ENCODE measurements at places on chromosomes 6 and 20. TPM values are rescaled to one million over a fixed set of nuclear protein-coding genes. Genes with fewer than 3 reads are reported as not detected.

DNA sequence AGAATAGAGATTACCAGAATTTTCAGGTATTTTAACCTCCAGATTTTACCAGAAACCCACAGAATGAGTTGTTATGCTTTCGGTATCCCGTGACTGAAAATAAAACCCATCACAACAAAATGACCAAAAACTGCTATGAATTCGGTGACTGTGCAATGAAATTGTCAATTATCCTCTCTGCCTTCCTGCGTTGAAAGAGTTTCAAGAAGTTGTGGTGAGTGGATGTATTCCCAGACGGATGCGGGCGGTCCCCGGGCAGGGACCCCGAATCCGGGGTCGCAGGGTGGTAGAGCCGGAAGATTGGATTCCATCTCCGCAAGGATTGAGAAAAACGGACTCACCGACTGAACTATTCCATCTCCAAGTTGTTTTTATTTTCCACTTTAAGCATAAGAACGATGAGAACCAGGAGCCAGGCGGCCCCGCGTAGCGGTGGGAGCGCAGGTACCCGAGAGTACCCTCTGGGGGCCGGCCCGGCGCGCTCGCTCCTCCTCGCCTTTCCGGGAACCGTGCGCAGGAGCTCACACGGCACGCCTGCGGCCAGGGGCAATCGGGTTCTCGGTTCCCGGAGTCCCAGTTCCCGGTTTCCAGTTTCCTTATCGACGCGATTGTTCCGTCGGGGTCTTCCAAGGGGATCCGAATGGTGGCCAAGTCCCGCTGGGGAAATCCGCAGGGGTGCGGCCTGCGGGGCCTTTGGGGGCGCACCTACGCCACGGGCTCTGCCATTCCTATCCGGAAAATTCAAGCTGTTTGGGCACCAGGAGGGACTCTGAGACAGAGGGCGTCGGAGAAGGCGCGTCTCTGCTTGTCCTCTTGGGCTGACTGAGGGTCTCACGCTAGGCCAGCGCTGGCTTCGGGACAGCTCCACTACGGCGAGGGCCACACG, 104.9 kb upstream of the PRDM1 start:
- H3K27me3 ChIP-seq: peaks cover 32% of the 10 kb centered on the region
- H3K36me3 ChIP-seq: no peaks in the 10 kb centered on the region
- H3K27ac ChIP-seq: no peak overlapping the region
- DNase-seq: no peak
- peaks cover 21% of the 10 kb centered on the region for H3K4me1 ChIP-seq

MYL9 gene
- polyA plus RNA-seq: 0.20 TPM

DNA sequence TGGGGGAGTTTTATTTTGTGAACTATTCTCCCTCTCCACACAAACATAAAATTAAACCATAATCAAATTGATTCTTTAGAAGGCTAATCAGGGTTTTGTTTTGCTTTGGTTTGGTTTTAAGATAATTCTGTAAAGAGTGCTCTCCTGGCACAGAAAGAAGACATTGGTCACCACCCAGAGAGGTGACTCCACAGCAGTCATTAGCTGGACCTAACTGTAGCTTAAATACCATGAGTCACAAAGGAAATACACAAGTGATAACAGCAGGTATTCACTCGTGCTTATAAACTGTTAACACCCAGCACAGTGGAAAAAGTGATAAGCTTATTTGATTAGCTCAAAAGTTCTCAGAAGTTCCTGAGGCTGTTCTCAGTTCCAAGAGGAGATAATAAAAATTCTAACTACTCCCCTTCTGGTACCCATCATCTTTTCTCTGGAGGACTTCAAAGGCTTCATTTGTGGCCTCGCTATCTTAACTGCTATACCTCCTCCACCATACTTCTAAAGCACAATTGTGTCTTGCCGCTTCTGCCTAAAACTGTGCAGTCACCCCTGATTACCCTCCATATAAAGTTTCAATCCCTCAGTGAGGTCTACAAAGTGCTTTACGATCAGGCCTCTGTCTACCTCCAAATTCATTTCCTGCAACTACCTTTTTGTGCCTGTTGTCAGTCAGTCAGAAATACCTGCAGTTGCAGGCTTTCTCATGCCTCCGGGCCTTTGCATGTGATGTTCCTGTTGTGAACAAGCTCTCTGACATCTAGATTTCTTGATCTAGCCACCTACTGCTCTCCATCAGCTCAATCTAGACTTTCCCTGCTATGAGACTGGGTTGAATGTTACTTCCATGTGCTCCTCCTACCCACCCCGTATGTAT, 201.1 kb downstream of the SAMD5 start:
- no peak overlapping the region for H3K4me3 ChIP-seq
- H3K4me1 ChIP-seq: no peaks in the 10 kb centered on the region
- no peak for DNase-seq
- H3K27ac ChIP-seq: no peak overlapping the region
- no peaks in the 10 kb centered on the region for H3K27me3 ChIP-seq

GRCh38 chr20:23939063-23939462, 49.5 kb downstream of the GGTLC1 start:
- no peak overlapping the region for H3K4me3 ChIP-seq
- no peaks in the 10 kb centered on the region for H3K4me1 ChIP-seq
- H3K36me3 ChIP-seq: no peaks in the 10 kb centered on the region
- H3K27ac ChIP-seq: no peak overlapping the region
- no peak for DNase-seq

DNA sequence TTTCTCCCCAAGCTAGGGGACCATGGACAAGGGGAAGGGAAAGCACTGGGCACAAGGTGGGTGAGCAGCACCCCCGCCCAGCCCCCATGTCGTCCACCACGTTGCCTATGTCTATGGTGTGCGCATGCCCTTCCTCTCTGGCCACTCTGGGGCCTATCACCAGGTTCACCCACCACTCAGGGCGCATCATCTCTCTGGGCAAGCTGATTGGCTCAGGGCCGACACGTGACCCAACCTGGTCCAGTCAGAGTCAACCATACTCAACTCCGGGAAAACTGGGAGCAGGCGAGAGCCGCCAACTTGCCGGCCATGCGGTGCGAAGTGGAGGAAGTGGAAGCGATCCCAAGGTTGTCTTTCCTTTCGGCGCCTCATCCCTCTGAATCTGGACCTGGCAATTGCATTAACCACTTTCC, 25.9 kb downstream of the ACSS1 start:
- peaks cover 12% of the 10 kb centered on the region for H3K4me1 ChIP-seq
- H3K27me3 ChIP-seq: no peaks in the 10 kb centered on the region
- no peak for DNase-seq

Measured in CD14-positive monocyte (primary cell).